Midbrain (tissue), 1 donor: ENCODE measurements at places on chromosomes 2 and 18.

- DNase-seq, result no peak
Measured at GRCh38 chr2:137333386-137334165, 568.2 kb downstream of the THSD7B start.

DNA sequence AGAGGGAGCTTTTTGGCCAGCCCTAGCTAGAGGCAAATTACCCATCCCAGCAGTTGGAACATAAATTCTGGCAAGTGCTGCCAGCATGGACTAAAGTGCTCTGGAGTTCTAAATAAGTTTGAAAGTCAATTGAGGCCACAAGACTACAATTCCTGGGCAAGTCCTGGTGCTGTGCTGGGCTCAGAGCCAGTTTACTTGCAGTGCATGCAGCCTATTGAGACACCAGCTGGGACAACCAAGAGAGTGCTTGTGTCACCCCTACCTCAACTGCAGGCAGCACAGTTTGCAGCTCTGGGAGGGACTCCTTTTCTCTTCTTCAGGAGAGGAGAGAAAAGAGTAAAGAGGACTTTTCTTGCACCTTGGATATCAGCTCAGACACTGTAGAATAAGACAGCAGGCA lies 277.2 kb upstream of the TMEFF2 start:
- DNase-seq, result no peak

DNA sequence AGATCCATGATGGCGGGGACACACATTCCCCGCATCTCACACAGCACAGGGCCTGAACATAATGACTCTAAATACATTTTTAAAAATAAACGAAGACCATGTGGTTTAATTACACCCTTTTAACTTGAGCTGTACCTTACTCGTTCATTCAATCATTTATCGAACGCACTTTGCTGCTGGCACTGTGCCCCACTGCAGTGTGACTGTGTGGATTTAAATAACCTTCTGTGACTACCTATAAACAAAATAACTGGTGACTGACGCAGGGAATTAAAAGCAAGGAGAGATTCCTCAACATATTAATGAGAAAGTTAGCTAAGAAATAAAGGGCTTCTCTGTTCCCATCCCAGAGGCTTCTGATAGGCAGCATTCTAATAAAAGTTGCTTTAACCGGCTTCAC lies 10.9 kb upstream of the FZD7 start:
- DNase-seq, result no peak

DNA sequence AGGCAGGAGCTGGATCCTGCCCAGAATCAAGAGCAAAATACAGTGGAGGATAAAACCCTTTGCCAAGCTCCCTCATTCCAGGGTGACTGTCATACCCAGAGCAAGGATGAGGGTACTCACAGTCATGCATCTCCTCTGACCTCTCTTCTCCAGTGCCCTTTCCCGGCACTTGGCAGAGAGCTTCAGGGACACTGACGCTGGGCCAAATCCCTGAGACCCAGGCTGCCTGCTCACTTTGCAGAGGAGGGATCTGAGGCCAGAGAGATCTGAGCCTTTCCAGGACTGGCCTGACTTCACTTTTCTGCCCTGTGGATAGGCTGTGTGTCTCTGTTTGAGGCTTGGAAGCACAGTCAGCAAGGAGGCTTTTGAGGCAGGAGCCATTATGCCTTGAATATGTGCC lies 330.0 kb downstream of the CELF4 start:
- no peak for DNase-seq

- no peak for DNase-seq
Measured at GRCh38 chr2:140797718-140798117, 1333.1 kb downstream of the LRP1B start.

DNA sequence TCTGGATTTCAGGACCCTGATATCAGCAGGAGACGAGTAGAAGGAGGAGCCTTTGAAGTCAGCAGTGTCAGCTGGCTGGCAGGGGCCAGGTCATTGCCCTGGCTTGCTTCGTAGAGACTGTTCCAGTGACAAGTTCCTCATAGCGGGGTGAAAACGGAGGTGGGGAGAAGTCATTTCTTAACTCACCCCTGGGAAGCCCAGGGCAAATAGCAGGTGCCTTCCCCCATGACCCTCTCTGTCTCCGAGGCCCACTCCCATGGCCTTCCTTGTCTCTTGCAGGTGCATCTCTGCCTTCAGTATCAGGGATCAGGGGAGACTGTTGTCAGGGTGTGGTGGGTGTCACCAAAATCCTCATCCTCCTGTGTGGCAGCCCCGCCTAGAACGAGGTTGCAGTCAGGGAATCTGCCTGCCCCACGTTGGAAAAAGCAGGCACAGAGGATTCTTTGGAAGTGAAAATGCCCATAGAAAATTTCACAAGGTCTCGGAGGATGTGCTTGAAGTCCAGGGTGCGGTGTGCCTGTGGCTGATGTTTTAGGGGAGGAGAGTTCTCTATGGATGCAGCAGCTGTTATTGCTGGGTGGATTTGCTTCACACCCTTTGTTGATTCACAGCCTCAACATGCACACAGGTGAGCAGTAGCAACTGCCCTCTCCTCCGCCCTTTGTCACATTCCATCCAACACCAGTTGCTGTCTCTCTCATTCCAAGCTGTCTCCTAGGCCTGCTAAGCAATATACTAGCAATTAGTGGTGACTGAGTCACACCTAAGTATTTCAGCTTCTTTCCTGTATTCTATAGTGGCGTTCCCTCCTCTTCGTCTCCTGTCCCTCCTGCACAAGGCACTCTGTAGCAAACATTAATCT lies 142.6 kb upstream of the FHL2 start:
- DNase-seq, result no peak

DNA sequence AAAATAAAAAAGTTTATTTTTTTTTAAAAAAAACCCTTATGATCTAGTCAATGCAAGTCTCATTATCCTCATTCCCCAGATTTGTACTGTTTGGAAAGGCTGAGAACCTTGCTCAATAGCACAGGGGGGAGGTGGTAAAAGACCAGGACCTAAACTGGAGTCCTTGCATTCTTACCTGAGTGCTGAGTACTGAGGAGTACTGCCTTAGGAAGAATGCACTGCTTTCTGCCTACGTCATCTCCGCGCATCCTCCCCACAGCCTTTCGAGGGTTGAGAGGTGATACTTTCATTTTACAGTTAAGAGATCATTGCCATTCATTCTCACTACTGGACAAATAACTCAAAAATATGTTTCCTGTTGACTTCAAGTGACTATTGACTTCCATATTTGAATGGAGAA lies 73.8 kb downstream of the MAP3K20 start:
- DNase-seq, result no peak

- DNase-seq, result no peak
Measured at GRCh38 chr2:202339071-202339870, 36.9 kb upstream of the BMPR2 start.
